ENCODE measurements at places on chromosomes 16 and 17.

DNA sequence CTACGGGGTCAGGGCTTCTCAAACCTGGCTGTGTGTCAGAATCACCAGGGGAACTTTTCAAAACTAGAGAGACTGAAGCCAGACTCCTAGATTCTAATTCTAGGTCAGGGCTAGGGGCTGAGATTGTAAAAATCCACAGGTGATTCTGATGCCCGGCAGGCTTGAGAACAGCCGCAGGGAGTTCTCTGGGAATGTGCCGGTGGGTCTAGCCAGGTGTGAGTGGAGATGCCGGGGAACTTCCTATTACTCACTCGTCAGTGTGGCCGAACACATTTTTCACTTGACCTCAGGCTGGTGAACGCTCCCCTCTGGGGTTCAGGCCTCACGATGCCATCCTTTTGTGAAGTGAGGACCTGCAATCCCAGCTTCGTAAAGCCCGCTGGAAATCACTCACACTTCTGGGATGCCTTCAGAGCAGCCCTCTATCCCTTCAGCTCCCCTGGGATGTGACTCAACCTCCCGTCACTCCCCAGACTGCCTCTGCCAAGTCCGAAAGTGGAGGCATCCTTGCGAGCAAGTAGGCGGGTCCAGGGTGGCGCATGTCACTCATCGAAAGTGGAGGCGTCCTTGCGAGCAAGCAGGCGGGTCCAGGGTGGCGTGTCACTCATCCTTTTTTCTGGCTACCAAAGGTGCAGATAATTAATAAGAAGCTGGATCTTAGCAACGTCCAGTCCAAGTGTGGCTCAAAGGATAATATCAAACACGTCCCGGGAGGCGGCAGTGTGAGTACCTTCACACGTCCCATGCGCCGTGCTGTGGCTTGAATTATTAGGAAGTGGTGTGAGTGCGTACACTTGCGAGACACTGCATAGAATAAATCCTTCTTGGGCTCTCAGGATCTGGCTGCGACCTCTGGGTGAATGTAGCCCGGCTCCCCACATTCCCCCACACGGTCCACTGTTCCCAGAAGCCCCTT is 10.9 kb downstream of the STH start:
- DNase-seq: no peak

DNA sequence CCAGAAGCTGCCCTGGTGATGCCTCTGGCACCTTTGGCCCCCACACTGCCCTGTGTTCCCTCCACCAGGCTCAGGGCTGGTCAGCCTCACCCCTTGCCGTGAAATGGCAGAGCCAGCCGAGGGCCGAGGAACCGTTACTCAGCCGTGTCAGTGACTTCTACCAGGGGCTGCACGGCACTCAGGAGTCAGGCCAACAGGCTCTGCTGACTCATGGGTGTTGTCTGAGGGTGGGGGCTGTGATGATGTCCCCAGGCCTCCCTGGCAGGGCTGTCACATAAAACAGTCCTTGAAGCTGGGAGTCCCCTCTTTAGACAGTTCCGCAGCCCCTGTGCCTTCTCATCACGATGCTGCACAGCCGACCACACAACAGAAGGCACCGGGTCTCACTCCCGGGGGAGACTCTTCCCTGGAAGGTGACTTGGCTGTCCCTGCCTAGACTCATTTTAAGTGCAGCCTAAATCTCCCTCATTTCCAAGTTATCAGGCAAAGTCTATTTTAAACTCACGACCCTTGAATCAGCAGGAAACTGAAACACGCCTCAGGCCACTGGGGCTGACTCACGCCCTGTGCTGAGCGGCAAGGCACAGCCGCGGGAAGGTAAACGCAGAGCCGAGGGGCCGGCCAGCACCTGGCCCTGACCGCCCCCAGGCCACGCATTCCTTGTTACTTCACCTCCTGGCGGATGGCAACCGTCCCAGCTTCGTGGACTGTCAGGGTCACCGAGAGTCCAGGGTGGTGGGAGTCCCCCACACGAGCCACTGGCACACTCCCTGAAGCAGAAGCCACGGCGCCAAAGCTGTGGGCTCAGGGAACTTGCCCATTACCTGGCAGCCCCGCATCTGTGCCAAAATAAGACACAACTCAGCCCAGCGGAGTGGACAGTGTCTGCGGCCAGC is 102.6 kb downstream of the ZNF778 start:
- no peak for DNase-seq

- no peak for DNase-seq
Measured at GRCh38 chr17:75518201-75518600, 1.9 kb downstream of the TSEN54 start.

GRCh38 chr16:52308051-52308450 is 238.9 kb downstream of the TOX3 start:
- DNase-seq: no peak

- DNase-seq: no peak
Measured at GRCh38 chr16:381789-382717, at the start of gene PGAP6. Gene PGAP6, minus strand, starts transcription at chr16:381978. Its CDS starts 157 bp downstream, at chr16:381821.

DNA sequence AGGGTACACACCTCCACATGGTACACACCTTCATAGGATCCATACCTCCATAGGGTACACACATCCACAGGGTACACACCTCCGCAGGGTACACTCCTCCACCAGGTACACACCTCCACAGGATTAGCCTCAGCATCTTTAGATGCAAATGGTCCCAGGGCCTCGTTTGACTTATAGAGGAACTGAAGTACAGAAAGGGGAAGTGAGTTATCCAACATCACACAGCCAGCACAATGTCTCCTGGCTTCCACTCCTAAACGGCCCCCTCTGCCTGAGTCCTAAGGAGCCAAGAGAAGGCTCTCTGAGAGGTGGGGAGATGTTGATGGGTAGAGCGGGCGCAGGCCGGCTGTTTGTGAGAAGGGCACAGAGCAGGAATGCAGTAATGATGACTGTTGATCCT is 12.0 kb downstream of the FOXN1 start:
- DNase-seq: no peak

DNA sequence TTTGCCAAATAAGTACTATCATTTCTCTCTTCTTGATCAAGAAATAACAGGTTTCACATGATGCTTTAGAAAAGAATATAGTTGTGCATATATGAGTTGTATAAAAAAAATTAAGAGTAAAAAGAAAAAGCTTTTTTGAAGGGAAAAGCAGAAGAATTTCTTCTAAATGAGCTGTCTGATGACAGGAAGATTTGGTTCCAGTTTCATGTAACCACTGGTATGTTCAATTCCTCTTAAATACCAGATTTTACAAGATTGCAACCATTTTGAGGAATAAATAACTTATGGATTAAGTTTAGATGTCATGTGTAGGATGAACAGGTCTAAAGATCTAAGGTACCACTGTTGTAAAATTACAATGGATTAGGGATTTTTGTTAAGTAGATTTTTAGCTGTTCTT is 45.0 kb downstream of the VMP1 start:
- DNase-seq: no peak

DNA sequence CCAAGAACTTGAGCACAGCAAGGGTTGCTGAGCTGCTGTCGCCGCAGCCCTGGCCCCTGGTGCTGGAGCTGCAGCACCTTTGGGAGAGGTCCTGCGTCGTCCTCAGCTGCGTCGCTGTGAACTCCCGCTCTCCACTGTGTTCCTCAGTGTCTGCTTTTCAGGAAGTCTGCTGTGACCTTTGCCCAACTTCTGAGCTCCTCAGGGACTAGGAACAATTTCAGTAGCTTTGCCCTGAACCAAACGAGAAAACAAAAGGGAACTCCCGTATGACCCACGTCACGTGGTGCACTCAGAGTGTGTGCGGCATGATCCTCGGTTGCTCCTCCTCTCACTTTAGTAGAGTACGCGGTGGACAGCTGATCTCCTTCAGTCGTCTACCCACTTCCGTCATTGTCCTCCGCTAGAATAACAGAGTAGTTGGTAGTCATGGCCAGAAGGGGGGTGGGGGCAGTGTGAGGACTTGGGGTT is 44.2 kb downstream of the WDR45B start:
- no peak for DNase-seq

GRCh38 chr16:852451-853185 is 52.1 kb upstream of the GNG13 start:
- DNase-seq: no peak

DNA sequence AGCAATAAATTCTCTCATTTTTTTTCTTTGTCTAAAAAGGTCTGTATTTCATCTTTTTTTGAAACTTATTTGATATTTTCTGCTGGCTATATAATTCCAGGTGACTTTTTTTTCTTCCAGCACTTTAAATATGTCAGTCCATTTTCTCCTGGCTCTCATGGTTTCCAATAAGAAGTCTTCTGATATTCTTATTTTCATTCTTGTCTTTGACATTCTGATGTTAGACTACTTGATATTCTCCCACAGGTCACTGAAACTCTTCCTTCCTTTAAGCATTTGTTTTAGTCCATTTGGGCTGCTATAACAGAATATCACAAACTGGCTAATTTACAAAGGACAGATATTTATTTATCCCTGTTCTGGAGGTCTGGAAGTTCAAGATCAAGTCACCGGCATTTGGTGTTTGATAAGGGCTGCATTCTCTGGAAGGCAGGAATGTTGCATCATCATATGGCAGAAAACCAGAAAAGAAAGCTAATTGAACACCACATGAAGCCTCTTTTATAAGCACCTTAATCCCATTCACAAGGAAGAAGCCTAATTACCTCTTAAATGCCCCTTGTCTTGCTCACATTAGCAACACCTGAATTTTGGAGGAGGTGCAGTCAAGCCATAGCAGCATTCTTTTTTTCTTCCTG is 242.1 kb upstream of the TNRC6C start:
- DNase-seq: no peak

DNA sequence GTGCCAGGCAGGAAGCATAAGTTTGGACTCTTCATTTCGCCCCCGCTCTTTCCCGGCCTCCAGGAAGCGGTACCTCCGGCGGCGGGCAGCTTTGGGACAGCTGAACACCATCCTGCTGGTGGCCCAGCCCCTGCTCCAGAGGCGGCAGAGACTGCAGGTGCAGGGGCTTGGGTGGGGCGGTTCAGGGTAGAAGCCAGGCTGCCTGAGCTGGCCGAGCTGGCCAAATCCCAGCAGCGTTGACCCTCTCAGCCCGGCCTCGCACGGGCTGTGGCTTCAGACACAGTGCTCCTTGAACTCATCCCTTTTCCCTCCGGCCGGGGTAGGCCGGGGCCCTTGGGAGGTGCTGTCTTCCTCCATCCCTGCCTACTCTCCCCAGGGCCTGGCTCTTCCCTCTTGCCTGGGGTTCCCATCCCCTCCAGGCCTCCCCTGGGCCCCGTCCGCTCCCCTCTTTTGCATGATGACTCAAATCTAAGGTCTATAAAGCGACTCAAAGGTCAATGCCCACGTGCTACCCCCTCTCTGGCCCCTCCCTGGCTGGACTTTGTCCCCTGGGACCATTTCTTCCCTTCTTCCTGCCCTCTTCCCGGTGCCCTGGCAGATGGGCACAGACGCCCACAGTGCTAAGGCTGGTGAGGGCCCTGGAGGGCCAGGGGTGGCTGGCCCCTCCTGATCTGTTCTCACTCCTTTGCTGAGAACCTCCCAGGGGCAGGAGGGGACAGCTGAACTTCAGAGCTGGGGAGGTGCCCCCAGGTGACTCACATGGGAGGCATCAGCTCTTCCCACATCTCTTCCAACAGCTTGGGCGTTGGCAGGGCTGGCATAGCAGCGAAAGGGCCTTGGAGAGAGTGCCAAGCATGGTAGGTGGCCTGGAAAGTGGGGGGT is 22.7 kb downstream of the MYO15B start:
- no peak for DNase-seq

DNA sequence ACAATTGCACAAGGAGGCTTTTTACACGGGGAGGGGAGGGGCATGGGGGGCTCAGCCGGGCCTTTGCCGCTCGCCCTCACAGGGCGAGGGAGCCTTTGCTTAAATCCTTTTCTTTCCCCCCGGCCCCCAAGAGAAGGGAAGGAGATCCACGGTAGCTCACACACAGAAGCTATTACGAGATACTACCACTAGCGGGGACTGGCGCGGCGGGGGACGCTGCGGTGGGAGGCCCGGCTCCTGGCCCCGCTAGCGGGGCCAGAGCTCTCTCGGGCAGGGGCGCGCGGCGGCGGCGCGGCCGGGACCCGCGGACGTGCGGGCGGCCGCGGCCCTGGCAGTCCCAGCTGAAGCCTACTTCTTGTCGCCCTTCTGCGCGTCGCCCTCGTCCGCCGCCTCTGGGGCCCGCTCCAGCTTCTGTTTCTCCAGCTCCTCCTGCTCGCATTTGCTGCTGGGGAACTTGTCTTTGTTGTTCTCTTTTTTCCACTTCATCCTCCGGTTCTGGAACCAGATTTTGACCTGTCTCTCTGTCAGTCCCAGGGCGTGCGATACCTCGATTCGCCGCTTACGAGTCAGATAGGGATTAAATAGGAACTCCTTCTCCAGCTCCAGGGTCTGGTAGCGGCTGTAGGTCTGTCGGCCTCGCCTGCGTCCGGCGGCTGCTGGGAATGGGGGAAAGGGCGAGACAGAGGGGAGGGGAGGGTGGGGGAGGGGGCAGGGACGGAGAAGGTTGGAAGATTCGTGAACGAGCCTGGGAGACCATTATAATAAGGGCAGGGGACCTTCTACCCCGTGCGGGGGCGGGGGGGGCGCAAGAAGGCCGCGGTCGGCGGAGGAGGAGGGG is 2.0 kb downstream of the HOXB8 start:
- no peak for DNase-seq

GRCh38 chr17:41048441-41048840 is 1.3 kb upstream of the KRTAP2-1 start:
- DNase-seq: no peak

- no peak for DNase-seq
Measured at GRCh38 chr17:47629826-47630225, 19.9 kb upstream of the KPNB1 start.

DNA sequence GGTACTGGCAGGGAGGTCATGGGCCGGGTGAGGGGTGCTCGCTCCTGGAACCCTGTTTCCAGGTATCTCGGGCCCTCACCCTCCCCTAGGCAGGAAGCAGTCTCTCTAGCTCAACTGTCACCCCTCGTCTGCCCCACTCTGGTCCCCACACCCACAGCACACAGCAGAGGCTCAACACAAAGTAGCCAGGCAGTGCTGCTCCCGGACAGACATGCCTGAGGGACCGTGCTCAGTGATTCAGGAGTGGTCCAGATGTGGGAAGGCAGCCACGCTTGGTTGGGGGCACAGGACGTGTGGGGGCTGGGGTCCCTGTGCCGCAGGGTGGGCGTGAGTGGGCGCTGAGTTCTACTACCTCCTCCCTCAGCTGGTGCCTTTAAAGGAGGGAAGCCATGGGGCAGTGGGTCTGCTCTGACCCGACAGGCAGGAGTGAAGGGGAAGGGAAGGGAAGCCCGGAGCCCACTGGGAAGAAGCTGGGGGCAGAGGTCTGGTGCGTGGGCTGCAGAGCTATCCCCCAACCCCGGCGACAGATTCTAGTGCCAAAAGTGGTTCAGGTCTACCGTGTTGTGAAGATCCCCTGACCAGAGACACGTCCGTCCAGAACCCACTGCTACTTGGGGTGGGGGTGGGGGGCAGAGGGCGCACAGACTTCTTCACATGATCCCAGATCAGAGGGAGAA is 11.8 kb downstream of the SLC16A3 start:
- DNase-seq: no peak

- no peak for DNase-seq
Measured at GRCh38 chr17:19016881-19017280, 12.3 kb upstream of the FAM83G start.

DNA sequence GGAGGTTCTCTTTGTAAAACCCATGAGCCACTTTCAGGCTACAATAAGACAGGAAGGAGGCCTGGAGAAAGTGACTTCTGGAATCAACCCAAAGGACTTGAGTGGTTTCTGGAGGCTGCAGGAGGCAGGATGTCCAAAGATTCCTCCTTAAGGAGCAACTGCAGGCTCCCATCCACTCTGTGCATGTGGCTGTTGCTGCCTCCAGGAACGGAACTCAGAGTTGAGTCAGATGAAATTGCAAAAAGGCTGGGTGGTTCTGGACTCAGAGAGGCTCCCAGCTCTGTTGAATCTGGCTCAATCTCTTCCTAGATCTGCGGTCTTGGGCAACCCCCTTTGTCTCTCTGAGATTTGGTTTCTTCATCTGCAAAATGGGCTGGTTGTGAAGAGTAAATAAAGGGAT is 197.1 kb downstream of the SHISA9 start:
- DNase-seq: no peak
